ENCODE measurements at places on chromosomes 3 and 15.

DNA sequence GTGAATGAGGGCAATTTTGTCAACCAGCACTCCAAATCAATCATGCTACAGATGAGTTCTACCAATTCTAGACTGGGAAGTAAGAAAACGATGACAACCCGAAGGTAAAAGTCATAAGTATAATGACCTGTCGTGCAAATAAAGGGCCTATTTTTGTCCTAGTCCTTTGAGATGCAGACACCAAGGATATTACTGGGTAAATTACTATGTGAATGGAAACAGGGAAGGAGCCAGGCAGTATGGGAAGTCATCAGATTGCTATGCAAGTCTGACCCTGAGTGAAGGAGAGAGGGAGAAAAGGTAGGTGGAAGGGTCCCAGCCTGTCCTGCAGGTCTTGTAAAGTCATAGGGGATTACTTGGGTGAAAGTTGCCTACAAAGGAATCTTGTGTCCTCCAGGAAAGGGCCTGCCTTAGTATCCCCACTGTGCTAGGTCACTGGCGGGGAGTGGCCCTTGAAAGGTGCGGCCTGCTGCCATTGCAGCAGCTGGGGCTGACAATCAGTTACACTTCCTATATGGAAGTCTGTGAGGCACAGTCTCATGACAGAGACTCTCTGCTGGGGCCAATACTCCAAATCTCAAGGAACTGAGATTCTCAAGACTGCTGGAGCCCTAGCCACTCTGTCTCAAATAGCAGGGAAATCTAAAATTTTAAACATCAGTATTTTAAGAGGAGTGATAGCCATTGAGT, 149.9 kb upstream of the SLC2A2 start:
- no peak for DNase-seq

- DNase-seq = peak; percentile 58
Measured at GRCh38 chr15:74422652-74423430, 10.9 kb downstream of the SEMA7A start.

- DNase-seq = peak; percentile 1
Measured at GRCh38 chr15:97009031-97009431, 678.5 kb downstream of the NR2F2 start.

DNA sequence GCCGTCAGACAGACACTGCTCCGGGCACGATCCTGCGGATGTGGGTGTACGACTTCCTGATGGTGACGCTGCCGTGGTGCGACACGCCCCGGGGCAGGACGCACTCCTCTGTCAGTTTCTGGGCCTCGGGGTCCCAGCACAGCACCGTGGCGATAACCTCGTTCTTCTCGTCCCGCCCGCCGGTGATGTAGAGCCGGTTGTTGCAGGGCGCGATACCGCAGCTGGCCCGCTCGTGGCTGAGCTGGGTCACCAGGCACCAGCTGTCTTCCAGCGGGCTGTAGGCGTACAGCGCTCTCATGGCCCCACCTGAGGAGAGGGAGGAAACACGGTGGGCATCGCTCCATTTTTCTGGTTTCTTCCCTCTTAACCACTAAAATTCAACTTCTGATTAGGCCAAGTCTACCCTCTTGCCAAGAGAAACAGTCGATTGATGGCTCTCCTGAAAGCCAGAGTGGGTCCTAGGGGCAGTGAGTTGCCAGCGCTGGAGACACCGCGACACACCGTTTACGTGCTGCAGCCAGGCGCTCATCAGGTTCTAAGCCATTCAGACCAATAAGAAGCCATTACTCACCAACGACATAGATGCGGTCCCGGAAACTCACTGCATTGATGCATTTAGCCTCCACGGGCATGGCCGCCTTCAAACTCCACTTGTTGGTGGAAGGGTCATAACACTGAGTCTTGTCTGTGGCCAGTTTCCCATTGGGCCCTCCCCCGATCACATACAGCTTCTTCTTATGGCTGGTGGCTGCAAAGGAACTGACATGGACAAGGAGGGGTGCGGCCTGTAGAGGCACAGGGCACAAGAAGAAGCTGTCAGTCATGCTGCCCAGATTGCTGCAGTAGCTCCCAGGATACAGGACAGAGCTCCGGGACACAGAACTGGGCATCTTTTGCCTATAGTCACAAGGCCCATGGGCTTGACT, 63.3 kb downstream of the KLHL6 start:
- no peak for DNase-seq

DNA sequence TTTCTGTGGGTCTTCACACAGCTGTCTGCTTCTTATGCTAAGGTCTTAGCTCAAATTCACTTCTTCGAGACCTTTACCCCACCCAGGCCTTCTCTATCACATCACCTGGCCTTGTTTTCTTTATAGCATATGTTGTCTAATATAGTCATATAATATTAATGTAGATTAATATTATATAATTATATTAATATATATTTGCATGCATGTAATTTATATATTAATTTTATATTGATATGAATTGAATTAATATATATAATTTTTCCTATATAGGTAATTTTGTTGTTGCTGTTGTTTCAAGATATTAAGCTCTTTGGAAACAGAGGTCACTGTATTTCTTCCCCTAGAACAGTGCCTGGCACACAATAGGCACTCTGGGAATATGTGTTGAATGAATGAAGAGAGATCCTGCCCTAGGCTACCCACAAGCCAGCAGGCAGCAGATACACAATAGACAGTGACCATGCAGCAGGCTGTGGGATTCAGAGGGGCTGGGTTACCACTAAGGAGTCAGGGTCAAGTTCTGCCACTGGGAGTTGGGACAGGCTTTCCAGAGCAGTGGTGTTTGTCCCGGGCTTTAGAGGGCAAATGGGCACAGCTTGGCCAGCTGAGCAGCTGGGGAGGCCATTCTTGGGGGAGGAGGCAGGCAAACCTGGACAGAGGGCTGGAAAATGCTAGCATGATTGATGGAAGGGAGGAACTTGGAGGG, 126.3 kb downstream of the DNAJB8 start:
- no peak for DNase-seq

- no peak for DNase-seq
Measured at GRCh38 chr3:15267502-15267901, 61.5 kb downstream of the CAPN7 start.

- DNase-seq = no peak
Measured at GRCh38 chr15:63392361-63393009, 10.8 kb upstream of the CA12 start.

DNA sequence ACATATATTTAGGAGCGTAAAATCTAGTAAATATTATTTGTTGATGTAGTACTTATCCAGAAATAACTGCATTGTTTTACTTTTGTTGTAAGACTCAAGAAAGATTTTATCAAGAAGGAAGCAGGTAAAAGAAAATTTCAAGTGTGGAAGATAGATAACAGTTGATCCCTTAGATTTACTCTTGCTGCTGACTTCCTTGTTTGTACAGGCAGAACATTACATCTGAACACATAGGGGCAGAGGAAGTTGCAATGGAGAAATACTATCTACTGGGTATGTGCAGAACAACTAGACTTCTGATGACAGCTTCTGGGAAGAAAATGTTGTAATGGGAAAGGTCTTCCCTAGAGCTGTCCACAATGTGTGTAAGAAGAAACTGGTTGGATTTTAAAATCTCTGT, 350.6 kb downstream of the NLGN1 start:
- no peak for DNase-seq

DNA sequence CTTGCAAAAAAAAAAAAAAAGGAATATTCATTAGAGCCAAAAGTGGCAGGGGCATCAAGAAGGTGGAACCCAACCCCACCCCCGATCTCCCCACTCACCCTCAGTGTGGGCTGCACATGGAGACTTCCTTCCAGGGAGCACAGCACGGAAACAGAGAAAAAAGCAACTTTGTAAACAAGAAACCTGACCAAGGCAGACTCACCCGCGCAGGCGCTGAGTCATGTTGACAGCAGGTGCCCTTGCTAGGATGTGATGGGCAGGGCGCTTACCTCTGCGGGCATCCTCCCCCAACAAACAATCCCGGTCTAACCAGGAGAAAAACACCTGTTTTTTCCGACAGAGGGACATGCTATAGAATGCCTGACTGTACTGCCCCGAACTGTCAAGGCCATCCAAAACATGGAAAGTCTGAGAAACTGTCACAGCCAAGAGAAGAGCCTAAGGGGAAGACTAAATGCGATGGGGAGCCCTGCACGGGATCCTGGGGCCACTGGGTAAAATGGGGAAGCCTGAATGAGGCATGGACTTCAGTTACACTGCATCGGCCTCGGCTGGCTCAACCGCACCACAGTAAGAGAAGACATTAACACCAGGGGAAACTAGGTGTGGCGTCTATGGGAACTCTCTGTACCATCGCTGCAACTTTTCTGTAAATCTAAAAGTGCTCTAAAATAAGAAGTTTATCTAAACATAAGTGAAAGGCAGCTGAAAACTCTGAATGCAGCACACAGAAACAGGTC, 66.7 kb upstream of the GATA2 start:
- DNase-seq = no peak

- no peak for DNase-seq
Measured at GRCh38 chr3:50268703-50269451, at the start of gene SEMA3B. Gene SEMA3B, plus strand, starts transcription at chr3:50269147. Its CDS starts 94 bp downstream, at chr3:50269241.

- DNase-seq = no peak
Measured at GRCh38 chr15:68152342-68152741, 52.8 kb downstream of the CALML4 start.

DNA sequence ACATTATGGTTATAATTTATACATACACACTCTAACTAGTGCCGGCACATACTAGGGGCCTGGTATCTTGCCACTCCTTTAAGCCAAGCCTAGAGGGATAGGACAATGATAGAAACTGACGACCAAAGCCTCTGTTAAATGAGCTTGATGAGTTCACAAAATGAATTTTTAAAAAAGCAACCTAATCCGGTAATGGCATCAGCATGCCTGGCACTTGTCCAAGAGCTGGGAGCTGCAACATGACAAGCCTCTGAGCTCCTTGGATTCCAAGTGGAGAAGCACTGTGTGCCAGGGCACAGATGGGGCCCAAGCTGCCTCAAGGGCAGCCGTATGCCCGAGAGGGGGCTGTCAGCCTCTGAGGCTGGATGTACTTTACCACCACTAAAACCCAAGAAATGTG, 9.7 kb downstream of the ETV5 start:
- DNase-seq = peak; percentile 78

DNA sequence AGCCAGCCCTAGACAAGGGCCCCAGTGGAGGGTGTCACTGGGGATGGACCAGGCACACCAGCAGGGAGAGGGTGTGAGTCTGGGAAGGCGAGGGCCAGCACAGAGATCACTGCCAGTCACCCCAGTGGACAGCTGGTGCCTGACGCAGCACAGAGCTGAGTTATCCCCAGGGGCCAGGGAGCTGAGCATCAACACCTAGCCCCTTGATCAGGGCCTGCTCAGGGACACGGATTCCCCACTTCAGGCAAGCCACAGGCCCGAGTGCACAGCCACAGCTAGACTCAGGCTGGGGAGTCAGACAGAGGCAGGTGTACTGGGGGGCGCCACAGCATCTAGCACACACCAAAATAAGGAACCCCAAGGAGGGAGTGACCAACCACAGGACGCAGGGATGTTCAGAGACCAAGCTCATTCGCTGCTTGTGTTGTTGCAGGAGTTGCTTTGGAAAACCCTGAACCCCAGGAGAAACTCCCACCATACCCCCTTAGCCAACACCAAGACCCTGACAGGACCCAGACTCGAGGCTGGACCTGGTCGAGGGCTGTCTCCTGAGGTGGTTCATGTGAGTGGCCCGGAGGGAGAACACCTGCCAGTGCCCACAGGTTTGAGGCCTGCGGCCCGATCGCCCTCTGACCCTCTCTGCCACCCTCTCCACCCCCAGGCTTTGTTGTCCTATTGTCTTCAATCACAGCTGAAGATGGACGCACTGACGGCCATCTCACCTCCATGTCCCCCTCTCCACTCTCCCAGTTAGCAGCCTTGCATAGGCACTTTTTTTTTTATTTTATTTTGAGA, 146.8 kb downstream of the TPRA1 start:
- no peak for DNase-seq

GRCh38 chr3:30222441-30222840, 384.0 kb upstream of the TGFBR2 start:
- no peak for DNase-seq

DNA sequence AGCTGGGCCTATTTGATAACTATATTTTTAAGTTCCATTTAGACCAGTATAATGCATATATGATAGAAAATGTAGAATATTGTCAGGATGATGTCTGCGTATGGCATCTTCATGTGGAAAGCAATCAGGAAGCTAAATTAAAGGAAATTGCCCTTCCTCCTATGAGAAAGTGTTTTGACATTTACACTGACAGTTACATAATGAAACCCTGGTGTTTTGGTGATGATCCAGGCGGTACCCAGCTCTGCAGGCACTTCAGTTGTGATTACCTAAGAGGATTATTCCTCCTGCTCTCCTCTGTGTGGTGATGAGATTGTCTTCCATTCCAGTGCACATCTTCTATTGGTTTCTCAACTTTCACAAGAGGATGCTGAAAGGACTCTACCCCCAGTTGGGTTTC, 126.5 kb upstream of the MITF start:
- DNase-seq = no peak

- no peak for DNase-seq
Measured at GRCh38 chr3:183807209-183807728, 18.1 kb downstream of the MAP6D1 start.

GRCh38 chr3:71265365-71265915, 318.1 kb downstream of the FOXP1 start:
- DNase-seq = no peak

GRCh38 chr15:88652456-88653199, 13.8 kb downstream of the ISG20 start:
- no peak for DNase-seq

DNA sequence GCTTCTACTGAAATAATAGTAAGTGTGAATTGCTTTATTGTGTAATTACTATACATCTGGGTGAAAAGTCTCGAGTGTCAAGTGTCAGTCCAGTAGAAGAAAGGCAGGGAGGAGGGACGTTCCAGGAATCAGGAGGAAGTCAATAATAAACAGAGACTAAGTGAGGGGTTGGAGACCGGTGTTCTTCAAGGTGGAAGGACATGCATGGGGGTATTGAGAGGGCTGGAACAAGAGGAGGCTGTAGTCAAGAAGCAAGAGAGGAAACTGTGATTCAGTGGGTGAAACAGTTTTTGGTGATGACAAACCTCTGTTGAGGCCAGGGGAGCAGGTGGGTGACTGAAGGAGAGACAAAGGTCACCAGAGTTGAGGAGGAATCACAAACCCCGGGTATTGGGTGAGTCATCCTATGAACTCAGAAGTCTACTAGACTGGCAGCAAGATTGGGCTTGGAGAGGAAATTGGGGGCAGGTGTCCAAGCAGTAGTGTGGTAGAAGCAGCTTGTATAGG, 11.6 kb upstream of the SCAMP5 start:
- no peak for DNase-seq

- DNase-seq = no peak
Measured at GRCh38 chr3:108035751-108036150, 55.1 kb downstream of the CD47 start.

GRCh38 chr3:188184649-188185048, 30.7 kb downstream of the LPP start:
- no peak for DNase-seq
